Activated CD8-positive, alpha-beta memory T cell treated with anti-CD3 and anti-CD28 coated beads for 1 hour (primary cell): ENCODE measurements at places on chromosomes 3 and 15.

DNA sequence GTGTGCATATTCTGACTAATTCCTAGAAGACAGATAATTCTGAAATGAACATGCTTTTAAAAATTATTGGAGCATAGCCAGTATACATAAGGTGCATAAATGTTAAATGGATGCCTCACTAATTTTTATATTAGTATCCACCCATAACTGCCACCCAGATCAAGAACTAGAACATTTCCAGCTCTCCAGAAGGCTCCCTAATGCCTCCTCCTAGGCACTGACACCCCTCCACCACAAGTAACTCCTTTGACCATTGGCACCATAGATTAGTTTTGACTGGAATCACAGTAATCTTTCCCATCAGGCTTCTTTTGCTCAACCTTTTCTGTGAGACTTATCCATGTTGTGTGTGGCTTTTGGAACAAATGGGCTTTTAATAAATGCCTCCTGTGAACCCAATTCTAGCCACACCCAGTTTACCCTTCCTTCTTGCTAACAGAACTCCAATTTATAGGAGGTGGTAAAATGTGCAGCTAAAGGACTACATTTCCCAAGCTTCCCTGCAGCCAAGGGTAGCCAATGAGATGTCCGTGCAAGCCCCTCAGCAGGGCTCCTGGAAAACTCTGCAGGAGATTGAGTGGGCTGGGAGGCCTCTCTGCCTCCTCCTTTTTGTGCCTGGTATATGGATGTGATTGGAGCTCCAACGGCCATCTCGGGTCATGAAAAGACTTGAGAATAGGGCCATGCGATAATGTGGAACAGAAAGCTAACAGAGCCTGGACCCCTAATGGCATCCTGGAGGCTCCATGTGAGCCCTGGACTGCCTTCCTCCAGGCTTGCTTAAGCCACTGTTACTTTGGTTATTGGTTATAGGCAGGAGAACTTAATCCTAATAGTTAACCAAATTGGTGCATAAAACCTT lies 322.6 kb upstream of the TLE3 start:
- no peak for DNase-seq

DNA sequence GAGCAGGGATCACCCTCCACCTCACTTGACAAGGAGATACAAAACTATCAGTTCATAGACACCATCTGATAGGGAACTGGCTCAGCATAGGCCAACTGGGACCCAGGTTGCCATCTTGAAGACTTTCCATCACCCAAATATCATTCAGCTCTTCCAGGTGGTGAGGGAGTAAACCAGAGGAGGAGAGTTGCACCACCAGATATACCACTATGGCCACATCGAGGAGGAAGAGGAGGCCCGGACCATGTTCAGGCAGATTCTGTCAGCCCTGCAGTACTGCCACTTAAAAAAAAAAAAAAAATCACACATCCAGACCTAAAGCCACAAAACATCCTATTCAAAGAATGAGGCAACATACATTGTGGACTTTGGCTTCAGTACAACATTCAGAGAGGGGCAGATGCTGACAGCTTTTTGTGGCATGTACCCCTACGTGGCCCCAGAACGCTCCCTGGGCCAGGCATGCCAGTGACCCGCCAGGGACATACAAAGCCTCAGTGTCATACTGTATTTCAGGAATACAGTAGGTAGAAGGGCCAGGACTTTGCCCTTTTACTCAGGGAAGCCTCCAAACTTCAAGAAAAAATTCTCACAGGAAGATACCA lies 18.4 kb upstream of the EMC3 start:
- DNase-seq, result no peak

DNA sequence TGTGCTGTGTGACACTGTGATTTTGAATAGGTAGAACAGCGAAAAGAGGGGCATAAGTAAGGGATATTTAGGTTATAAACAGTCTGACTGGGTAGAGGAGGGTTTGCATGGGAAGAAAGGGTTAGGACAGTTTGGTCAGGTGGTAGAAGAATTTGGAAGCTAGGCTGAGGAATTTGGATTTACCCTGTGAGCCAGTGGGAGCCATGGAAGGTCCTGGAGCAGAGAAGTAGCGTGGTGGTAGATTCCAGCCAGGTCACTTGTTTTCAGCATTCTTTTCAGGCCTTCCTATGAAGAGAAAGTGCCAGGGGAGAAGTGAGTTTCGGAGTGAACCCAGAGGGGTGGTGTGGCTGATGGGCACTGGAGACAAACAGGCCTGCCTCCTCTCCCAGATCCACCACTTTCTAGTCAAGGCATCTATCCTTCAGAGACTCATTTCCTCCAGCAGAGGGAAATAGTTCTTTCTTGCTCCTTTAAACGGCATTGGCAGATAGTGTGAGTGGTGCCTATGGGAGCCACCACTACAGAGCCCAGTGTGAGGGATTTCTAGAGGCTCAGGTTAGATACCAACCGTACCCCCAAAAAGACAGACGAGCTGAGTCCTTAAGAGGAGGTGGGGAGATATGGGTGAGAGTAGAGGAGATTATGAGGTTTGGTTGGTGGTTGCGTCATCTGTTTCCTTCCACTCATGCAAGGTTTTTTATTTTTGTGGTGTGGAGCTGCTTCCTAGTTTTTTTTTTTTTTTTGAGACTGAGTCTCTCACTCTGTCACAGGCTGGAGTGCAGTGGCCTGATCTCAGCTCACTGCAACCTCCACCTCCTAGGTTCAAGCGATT lies 21.2 kb downstream of the PXK start:
- DNase-seq, result no peak

DNA sequence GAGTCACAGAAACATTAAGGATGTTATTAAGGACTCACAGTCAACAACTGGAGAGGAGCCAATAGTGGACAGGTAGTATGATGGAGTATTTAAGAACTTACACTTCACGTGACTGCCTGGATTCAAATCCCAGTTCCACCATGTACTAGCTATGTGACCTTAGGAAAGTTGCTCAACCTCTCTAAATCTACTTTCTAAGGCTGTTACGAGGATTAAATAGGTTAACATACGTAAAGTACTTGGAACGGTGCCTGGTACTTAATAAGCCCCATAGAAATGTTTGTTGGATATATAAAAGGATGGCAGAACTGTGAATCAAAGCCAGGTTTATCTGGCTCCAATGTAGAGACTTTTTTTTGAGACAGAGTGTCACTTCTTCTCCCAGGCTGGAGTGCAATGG lies 24.4 kb downstream of the THRB start:
- DNase-seq, result no peak

GRCh38 chr3:66335671-66336070 lies 114.9 kb downstream of the SLC25A26 start:
- no peak for DNase-seq

DNA sequence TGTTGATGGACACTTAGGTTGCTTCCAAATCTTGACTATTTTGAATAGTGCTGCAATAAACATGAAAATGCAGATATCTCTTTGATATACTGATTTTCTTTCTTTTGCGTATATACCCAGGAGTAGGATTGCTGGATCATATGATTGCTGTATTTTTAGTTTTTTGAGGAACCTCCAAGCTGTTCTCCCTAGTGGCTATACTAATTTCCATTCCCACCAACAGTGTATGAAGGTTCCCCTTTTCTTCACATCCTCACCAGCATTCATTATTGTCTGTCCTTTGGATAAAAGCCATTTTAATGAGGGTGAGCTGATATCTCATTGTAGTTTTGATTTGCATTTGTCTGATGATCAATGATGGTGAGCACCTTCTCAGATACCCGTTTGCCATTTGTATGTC lies 12.5 kb downstream of the PATL2 start:
- DNase-seq, result no peak

DNA sequence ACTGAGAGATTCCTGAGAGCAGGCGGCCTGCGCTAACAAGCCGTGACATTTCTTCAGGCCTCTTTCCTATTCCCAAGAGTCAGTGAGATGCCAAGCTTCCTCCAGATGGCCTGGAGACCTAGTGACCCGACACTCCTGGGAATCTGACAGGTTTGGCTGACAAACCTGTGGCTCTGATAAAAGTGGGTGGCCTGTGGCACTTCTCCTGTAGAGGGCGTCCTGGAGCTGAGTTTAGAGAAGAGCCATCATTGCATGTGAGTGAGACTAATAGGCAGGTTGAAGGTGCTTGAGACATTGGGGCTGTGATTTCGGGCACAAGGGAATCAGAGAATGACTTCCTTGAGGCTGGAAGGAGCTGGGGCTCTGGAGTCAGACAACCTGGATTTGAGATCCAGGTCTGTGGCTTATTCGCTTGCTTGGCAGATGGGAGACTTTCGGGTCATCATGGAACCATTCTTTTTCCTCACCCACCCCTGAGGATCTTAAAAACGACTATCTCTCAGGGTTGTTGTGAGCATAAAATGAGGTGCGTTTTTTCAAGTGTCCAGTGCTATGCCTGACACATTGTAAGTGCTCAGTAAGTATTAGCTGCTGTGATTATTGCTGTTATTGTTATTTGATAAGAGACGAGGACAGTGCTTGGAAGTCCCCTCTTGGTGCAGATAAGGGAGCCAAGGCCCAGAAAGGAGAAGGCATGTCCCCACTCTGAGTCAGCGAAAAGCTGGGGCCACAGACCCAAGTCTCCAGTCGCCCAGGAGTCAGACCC lies 77.2 kb downstream of the SCN10A start:
- DNase-seq, result no peak

- DNase-seq, result no peak
Measured at GRCh38 chr15:56936929-56937328, 18.5 kb downstream of the TCF12 start.

- no peak for DNase-seq
Measured at GRCh38 chr3:138747225-138747624, 87.5 kb downstream of the PIK3CB start.

- no peak for DNase-seq
Measured at GRCh38 chr15:87827131-87827530, 429.4 kb downstream of the NTRK3 start.
